T1000 (cell line): ENCODE measurements at places on chromosomes 4 and X.
A peak's percentile ranks its signal among the peaks of the same experiment; 100 is the strongest.

- DNase-seq = no peak
Measured at GRCh38 chrX:41705042-41705441, 16.3 kb downstream of the GPR34 start.

- DNase-seq = no peak
Measured at GRCh38 chr4:52367282-52367830, 291.7 kb downstream of the USP46 start.

DNA sequence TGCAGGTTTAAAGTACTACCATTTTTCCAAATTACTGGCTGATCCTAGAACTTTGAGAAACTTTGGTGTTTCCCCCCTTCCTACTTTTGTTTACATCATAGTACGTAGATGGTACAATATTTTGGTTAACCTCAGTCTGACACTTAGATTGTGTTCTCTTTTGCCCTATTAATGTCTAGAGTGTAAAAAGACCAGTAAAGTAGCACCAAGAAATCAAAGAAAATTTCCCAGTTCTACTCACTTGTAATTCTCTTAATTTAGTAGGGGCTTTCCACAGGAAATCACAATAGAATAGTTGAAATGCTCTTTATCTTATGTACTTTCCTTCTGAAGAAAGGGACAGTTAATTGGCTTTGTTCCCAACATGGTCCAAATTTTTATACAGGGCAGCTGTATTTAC is 51.6 kb downstream of the NFKB1 start:
- no peak for DNase-seq

- no peak for DNase-seq
Measured at GRCh38 chr4:55912249-55912648, 36.5 kb upstream of the CEP135 start.

DNA sequence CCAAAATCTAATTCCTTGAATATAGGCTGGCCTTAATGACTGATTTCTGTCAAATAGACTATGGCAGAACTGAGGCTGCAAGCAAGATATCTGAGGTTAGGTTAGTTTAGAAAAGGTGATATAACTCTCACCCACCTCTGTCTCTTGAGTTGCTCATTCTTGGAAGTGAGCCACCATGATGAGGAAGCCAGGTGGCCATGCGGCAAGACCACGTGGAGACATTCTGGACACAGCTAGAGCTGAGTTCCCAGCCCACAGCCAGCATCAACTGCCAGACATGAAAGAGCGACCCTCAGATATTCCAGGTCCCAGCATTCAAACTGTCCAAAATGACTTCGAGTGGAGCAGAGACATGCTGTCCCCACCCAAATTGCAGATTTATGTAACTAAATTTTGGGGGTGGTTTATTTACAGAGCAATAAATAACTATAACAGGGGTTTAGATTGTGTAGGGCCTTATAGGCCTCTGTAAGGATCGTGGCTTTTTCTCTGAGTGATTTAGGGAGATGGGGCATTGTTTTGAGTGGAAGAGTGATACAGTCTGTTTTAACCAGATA is 33.7 kb downstream of the USP53 start:
- no peak for DNase-seq

DNA sequence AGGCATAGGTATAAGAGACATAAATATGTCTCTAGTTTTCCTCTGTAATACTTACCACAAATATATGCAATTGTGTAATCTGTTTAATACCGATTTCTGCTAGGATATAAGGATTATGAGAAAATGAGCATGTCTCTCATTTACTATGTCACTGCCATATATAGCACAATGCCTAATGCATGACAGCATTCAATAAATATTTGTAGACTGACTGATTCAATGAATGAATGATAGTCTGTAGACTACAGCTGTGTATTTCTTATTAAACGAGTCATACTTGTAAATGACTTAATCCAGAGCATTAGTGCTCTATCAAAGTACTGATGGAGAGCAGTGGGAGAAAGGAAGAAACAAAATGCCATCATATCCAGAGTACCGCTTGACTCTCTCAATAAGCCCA is 175.6 kb downstream of the PPP3CA start:
- no peak for DNase-seq

DNA sequence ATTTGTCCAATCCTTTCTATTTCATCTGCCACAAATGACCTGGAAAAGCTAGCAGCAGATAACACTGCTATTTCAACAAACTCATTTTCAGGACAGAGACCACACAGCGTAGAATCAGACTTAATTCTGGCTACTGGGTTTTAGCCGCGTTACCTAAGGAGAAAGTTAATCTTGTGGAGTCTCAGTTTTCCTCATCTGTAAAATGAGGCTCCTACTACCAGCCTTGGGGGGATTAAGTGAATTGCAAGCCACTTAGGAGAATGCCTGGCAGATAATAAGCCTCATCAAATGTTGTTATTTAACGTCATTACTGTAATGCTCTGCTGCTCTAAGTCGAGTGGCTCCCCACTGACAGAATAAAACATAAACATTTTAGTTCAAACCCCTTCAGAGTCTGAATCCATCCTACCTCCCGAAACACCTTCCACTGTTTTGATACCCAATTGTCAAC is 1.4 kb downstream of the CCNI start:
- no peak for DNase-seq

GRCh38 chr4:181524499-181524898 is 718.7 kb upstream of the TENM3 start:
- DNase-seq = no peak

- DNase-seq = no peak
Measured at GRCh38 chrX:55648434-55648833, 25.2 kb downstream of the FOXR2 start.

GRCh38 chrX:78997870-78998558 is 52.8 kb downstream of the P2RY10 start:
- no peak for DNase-seq

DNA sequence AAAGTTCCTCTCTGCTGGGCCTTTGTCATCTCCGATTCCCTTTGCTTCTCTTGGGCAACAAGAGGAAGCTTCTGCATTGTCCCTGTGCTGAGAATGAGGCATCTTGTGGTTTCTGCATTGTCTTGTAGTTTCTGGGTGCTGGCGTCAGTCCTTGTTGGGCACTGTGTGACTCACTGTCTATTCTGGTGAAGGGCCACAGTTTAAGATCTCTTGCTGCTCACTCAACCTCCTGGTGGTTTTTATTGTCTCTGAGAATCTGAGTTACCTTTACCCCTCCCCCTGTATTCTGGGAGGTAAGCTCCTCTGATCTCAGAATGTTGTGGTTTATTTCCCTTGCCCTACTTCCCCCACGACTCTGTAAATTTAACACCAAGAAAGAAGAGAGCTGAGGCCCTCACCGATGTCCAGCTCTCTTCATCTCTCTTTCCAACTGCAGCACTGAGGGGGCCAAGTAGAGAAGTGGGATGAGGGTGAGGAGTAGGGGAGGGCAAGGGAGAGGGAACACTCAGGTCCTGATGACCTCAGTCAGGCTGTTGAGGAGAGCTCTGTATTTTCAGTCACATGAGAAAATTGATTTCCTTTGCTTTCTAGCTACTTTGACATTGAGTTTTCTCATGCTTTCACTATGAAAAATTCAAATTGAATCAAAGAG is 441.6 kb upstream of the PITX2 start:
- DNase-seq = peak; percentile 41

GRCh38 chr4:189600718-189601435 is 339.8 kb upstream of the FRG1 start:
- no peak for DNase-seq

DNA sequence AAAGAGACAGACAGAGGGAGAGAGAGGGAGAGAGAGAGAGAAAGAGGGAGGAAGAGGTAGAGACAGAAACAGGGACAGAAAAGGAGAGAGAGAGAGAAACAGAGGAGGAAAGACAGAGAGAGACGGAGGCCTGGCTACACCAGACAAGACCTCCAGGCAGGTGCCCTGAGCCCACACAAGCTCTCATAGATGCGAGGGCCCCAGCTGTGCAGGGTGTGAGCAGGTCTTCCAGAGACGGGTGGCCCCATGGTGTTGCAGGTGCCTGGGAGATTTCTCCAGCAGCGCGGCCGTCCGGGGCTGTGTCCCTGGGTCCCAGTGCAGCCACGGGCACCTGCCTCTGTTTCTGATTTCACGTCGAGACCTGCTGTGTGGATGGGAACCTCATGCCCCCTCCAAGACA is 253.0 kb downstream of the SHOX start:
- no peak for DNase-seq

GRCh38 chr4:77629885-77630284 is 24.3 kb downstream of the CXCL13 start:
- no peak for DNase-seq

DNA sequence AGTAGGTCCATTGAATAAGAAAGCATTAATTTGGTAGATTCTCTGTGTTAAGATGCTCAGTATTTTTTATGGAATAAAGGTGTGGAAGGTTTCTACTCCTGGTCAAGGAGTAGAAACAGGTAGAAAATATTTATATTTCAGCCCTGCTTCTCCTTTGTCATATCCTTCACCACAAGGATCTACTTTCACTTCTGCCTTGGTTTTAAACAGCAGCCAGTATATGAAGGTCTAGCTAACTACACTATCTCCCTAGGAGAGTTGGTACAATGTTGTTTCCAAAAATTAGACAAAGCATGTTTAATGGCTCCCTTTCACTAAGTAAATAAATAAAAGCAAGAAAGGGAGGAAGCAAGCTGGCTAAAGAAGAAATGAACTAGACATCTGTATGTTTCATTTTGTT is 44.6 kb upstream of the GYPA start:
- no peak for DNase-seq

DNA sequence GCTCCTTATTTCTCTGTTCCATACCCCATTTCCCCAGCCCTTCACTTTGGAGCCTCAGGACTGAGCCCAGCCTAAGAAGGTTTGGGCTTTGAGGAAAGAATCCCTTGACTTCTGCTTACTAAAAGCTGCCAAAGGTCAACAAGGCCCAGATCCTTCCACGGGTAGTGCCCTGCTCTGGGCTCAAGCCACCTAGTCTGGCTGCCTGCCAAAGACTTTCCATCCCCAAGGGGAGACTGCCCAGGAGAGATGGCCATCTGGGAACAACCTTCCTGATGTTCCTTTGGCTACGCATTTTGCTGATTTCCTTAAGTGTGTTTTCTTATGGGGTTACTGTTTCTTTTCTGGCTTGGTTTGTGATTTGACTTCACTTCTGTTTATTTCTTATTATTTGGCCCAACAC is 49.8 kb upstream of the NDP start:
- DNase-seq = no peak

DNA sequence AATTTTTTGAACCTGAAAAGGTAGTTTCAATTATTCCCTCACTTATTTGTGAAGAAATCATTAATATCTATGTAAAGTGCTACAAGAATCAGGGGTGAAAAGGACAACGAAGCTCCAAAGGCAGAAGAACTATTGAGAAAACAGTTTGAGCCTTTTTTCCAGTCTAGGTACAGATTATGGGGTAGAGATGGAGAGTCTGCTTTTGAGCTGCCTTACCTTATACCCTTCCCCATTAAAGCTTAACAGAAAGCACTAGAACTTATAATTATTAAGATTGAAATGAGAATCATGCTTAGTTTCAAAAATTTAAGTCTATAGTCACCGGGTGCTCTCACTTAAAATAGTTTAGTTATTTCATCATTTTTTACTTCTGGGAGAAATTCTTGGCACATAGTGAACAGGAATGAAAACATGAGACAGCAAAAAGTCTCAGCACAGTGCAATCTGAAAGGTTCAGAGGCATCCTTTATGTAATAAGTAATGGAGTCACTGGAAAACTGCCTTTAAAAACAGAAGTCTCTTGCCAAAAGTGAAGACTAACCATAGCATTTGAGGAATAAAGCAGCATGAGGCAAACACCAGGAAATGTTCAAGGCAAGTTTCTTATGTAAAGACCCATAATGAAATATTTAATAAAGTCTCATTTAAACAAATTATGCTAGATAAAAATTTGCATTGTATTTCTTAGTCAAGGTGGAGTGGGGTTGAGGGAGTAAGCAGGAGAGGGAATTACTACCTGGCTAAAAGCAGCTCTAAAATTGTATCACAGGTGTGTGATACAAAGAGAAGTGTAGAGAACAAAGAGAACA is 5.1 kb upstream of the DCLK2 start:
- DNase-seq = no peak

DNA sequence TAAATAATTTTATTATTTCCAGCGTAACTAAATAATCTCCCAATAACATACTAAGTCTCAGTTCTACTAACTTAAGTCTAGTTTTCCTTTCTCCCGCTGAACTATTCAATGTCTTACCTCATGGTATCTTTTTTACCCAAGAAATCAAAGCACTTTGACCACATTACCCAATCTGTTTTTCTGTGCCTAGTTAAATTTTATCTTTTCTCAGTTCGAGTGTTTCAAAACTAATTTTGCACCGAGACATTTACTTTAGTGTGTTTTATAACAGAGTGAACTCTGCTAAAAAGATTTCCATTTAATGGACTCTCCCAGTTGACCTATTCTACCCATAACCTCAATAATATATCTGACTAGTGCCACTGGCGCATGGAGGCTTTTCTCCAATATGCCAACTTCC is 67.6 kb upstream of the IRF2 start:
- no peak for DNase-seq

DNA sequence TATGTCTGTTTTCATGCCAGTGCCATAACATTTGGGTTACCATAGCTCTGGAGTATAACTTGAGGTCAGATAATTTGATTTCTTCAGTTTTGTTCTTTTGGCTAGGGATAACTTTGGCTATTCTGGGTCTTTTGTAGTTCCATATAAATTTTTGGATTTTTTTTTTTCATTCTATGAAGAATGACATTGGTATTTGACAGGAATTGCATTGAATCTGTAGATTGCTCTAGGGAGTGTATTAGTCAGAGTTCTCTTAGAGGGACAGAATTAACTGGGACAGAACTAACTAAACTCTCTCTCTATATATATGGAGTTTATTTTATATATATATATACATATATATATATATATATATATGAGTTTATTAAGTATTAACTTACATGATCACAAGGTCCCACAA is 32.2 kb upstream of the SLIT2 start:
- DNase-seq = no peak
